Activated gamma-delta T cell treated with anti-CD3 and anti-CD28 coated beads, Interleukin-2, amount 50 U/mL, for 16 hours (primary cell): ENCODE measurements at places on chromosomes 6 and 20.

- DNase-seq: no peak
Observed at GRCh38 chr6:30041821-30042220, 19.2 kb upstream of the POLR1H start.

GRCh38 chr6:102488729-102489128, 1095.2 kb downstream of the GRIK2 start:
- no peak for DNase-seq

DNA sequence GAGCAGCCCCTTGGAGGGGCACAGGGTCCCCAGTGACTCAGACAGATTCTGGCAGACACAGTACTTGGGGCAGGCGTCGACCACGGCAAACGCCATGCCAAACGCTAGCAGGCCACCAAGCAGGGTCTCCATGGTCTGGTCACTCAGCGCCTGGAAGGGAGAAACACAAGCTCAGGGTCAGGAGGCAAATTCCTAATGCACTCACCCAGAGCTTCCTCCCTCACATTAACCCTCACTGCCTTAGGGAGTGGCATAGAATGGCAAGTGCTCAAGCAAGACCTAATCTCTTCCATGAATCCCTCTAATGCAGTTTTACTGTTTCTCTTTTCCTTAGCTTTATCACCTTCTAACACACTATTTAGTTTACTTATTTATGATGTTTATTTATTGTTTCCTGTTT, 154.2 kb downstream of the LRFN2 start:
- no peak for DNase-seq

DNA sequence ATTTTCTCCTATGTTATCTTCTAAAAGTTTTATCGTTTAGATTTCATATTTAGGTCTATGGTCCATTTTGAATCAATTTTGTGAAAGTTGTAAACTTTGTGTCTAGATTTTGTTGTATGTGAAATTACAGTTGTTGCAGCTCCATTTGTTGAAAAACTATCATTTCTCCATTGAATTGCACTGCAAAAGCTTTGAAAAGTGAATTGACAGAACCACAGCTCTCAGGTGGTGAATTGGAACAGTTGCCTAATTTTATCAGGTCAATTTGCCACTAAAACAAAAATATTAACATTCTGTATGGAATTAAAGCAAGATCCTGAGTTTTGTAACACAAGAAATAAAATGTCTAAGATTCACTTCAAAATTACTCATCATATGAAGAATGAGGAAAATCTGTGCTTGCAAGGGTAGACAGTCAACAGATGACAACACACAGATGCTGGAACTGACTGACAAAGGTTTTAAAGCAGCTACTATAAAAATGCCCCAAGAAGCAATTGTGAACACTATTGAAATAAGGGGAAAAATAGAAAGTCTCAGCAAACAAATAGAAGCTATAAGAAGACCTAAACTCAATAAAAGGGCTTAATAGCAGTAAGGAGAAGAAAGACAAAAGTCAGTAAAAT, 346.7 kb downstream of the PAX1 start:
- no peak for DNase-seq

DNA sequence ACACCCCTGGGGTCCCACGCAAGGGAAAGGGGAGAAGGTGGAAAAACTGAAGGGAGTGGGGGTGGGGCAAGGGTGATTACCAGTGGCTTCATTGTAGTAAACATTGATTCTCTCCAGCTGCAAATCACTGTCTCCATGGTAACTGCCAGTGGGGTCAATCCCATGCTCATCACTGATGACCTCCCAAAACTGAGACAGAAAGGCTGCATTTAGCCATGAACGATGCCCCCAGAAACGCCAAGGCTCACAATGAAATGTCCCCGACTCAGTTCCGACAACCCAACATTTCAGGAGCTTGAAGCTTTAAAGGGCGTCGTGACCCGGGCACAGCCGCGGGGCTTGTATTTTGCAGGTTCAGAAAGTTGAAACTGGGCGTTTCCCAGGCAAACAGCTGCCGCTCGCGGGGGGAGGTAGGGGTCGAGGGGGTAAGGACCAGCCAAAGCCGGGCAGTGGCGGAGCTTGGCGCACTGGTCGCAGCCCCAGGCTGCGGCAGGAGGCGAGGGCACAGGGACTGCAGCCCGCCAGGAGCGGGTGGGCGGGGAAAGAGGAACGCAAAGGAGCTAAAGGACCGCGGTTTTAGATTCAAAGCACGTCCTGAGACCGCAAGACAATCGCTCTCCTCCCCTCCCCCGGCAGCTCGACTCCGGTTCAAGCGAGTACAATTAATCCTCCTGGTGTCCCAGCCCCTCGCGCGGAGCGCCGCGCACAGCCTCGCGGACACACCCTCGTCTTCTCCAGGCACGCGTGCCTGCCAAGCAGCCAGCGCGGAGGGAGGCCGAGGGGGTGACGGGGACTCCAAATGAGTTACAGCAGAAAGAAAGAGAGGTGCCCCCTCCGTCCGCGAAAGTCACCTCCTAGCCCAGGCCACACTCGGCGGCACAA, 731 bp downstream of the TUBB2B start:
- DNase-seq: no peak

DNA sequence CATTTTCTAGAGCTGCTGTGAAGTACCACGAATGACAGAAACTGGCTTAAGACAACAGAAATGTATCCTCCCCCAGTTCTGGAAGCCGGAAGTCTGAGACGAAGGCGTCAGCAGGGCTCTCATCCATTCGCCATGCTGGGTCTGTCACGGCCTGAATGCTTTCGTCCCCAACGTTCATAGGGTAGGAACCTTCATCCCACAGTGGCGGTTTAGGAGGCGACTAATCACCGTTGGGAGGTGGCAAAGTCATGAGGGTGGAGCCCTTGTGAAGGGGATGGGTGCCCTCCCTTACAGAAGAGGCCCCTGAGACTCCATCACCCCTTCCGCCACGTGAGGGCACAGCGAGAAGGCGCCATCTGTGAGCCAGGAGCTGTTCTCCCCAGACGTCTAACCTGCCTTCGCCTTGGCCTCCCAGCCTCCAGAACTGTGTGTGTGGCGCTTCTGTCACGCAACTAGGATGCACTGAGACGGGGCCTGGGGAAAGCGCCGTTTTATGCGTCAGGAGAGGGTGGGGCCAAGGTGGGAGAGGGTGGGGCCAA, 250.3 kb downstream of the TTLL2 start:
- DNase-seq: no peak

DNA sequence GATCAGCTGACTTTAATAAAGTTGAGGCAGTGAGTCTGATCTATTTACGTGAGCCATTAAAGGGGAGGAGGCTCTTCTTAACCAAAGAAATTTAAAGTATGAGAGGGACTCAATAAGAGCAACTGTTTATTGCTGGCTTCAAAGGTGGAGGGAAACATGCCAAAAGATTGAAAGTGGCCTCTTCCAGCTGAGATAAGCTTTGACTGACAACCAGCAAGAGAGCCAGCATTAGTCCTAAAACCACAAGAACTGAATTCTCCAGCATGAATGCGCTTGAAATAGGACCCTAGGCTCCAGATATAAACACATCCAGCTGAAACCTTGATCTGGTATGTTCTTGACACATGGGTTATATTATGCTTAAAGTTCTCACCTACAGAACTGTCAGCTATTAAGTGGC, 123.1 kb upstream of the GJE1 start:
- no peak for DNase-seq

- no peak for DNase-seq
Observed at GRCh38 chr20:51412333-51412871, 130.1 kb downstream of the NFATC2 start.

GRCh38 chr20:31593221-31594001, 11.7 kb upstream of the ID1 start:
- no peak for DNase-seq

GRCh38 chr20:60928341-60928740, 323.7 kb upstream of the CDH4 start:
- no peak for DNase-seq

DNA sequence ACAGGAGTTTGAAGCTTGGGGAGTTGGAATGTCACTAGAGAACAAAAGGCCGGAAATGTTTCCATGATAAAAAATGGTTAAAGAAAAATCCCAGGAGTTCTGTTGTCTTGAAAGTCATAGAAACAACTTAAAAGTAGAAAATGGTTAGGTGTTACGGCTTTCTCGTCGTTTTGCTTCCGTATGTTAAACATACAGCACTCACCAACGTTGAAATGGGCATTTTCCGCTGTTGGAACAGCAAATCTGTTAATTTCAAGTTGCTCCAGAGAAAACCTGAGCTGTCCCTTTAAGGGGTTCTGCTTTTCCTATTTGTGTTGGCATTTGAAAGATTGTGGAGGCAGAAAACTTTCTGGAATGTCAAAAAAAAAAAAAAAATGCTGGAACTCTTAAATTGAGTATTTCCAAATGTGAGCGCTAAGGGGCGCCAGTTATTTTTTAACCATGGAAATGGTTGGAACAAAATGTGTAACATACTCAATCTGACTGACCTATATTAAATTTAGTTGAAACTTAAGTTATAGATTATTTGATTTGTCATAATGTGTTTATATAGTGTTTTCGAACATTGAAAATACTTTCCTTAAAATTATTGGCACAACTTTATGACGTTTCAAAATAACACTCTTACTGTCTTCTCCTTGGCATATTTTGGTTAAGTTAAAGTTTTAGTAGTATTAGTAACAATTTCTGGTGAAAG, 2.2 kb downstream of the QKI start:
- no peak for DNase-seq

DNA sequence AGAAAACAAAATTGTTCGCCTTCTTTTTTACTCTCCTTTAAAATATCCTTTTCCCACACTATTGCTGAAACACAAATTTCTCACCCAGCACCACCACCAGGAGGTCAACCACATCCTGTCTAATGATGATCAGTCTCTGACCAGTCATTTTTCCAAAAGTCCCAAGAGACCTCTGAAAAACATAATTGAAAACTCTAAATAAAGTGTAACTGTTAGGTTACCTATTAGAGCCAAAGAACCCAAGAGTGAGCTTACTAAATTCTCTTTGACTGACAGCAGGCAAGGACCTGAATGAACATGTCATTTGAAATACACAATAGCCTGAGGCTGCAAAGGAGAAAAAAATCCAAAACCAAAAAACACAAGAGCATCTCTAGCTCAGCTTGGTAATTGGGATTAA, 735.4 kb downstream of the CBLN4 start:
- DNase-seq: no peak

GRCh38 chr6:162230147-162230752, 497.3 kb downstream of the PRKN start:
- DNase-seq: no peak
